ENCODE measurements at places on chromosomes 11 and 22. TPM values are rescaled to one million over a fixed set of nuclear protein-coding genes. Genes with fewer than 3 reads are reported as not detected.

- no peak overlapping the region for H3K4me3 ChIP-seq
- DNase-seq: peak; percentile 22
- H3K27ac ChIP-seq: no peak overlapping the region
- no peaks in the 10 kb centered on the region for H3K36me3 ChIP-seq
- no peaks in the 10 kb centered on the region for H3K4me1 ChIP-seq
- no peaks in the 10 kb centered on the region for H3K27me3 ChIP-seq
Observed at GRCh38 chr11:87722756-87723565, 452.3 kb downstream of the RAB38 start.

- H3K4me1 ChIP-seq: no peaks in the 10 kb centered on the region
- no peaks in the 10 kb centered on the region for H3K27me3 ChIP-seq
- no peak for DNase-seq
- no peak overlapping the region for H3K4me3 ChIP-seq
Observed at GRCh38 chr11:86519064-86519911, 144.6 kb downstream of the CCDC81 start.

- H3K27ac ChIP-seq: peak overlapping the region; percentile 61
- no peak overlapping the region for H3K4me3 ChIP-seq
Observed at GRCh38 chr11:640021-640706, 3.1 kb downstream of the DRD4 start.

GRCh38 chr11:83158357-83158786 lies 1.4 kb downstream of the PCF11 start:
- H3K27me3 ChIP-seq: no peaks in the 10 kb centered on the region
- no peak for DNase-seq
- peak overlapping the region; percentile 100 for H3K27ac ChIP-seq
- peaks cover 48% of the 10 kb centered on the region for H3K4me1 ChIP-seq

GRCh38 chr11:27215471-27216269 lies 147.3 kb downstream of the CCDC34 start:
- no peaks in the 10 kb centered on the region for H3K27me3 ChIP-seq
- H3K4me1 ChIP-seq: no peaks in the 10 kb centered on the region
- H3K4me3 ChIP-seq: no peak overlapping the region
- no peak overlapping the region for H3K27ac ChIP-seq

The DSCAML1 gene
- total RNA-seq: 0.37 TPM

GRCh38 chr11:77959434-77959833 lies 35.0 kb downstream of the INTS4 start:
- no peak overlapping the region for H3K27ac ChIP-seq
- H3K4me1 ChIP-seq: no peaks in the 10 kb centered on the region
- DNase-seq: no peak
- H3K27me3 ChIP-seq: no peaks in the 10 kb centered on the region
- H3K36me3 ChIP-seq: peaks cover 25% of the 10 kb centered on the region

DNA sequence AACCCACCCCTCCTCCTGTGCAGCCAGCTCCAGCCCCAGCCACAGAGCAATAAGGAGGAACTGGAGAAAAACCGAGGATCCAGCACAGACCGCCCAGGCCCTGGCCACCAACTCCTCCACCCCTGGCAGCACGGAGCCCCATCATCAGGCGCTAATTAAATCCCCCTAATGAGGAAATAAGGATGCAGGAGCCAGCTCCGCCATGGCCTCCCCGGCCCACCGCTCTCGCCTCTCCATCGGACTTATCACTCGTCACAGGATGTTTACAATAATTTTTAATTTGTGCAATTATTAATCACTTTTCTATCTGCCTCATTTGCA lies 42.6 kb downstream of the BUD13 start:
- no peak for DNase-seq
- H3K27me3 ChIP-seq: no peaks in the 10 kb centered on the region
- peaks cover 12% of the 10 kb centered on the region for H3K4me1 ChIP-seq
- H3K36me3 ChIP-seq: no peaks in the 10 kb centered on the region
- no peak overlapping the region for H3K4me3 ChIP-seq

DNA sequence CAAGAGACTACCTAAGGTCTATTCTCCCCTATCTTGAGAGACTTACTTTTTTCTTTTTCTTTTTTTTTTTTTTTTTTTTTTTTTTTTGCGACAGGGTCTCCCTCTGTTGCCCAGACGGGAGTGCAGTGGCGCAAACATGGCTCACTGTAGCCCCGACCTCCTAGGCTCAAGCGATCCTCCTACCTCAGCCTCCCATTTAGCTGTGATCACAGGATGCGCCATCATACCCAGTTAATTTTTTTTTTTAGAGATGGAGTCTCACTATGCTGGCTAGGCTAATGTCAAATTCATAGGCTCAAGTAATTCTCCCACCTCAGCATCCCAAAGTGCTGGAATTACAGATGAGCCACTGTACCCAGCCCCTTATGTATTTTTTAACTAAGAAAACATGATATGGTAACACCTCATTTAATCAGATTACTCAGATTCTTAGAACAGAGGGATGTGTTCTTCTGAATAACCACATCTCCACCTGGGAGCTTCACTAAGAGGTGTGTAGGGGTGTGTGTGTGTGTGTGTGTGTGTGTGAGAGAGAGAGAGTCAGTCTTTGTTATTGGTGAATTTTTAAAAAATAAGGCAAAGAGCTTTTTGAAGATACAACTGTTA lies 102.9 kb downstream of the USP35 start:
- peak overlapping the region; percentile 8 for H3K4me3 ChIP-seq
- H3K36me3 ChIP-seq: peaks cover 55% of the 10 kb centered on the region
- no peaks in the 10 kb centered on the region for H3K27me3 ChIP-seq
- peak overlapping the region; percentile 86 for H3K27ac ChIP-seq

DNA sequence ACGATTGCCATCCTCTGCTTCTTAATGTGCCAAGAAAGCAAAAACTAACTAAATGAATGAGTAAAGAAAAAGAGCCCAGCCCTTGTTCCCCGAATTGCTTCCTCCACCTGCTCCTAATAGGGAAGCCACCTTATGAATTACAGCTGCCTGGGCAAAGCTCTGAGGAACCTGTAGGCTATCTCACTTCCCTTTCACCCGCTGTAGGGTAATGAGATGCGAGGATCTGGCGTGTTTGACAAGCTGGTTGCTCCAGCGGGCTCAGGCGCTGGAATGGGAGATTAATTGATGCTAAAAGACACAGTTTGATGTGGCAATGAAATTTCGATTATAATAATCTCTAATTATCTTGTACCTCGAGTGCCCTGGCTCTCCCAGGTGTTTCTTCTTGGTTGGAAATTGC lies 256.4 kb downstream of the NTM start:
- H3K27ac ChIP-seq: no peak overlapping the region
- H3K4me1 ChIP-seq: no peaks in the 10 kb centered on the region
- peaks cover 15% of the 10 kb centered on the region for H3K27me3 ChIP-seq
- no peak for DNase-seq
- H3K36me3 ChIP-seq: no peaks in the 10 kb centered on the region

- H3K4me3 ChIP-seq: no peak overlapping the region
- H3K27me3 ChIP-seq: no peaks in the 10 kb centered on the region
- H3K27ac ChIP-seq: no peak overlapping the region
Observed at GRCh38 chr11:87324817-87325489, 287.2 kb downstream of the TMEM135 start.

- H3K27me3 ChIP-seq: peaks cover 3% of the 10 kb centered on the region
- no peaks in the 10 kb centered on the region for H3K36me3 ChIP-seq
- no peak overlapping the region for H3K4me3 ChIP-seq
Observed at GRCh38 chr11:74418509-74418895, 20.3 kb upstream of the PGM2L1 start.
